Left hindlimb (tissue), 1 donor: ENCODE measurements at places on chromosomes 11 and 22.

DNA sequence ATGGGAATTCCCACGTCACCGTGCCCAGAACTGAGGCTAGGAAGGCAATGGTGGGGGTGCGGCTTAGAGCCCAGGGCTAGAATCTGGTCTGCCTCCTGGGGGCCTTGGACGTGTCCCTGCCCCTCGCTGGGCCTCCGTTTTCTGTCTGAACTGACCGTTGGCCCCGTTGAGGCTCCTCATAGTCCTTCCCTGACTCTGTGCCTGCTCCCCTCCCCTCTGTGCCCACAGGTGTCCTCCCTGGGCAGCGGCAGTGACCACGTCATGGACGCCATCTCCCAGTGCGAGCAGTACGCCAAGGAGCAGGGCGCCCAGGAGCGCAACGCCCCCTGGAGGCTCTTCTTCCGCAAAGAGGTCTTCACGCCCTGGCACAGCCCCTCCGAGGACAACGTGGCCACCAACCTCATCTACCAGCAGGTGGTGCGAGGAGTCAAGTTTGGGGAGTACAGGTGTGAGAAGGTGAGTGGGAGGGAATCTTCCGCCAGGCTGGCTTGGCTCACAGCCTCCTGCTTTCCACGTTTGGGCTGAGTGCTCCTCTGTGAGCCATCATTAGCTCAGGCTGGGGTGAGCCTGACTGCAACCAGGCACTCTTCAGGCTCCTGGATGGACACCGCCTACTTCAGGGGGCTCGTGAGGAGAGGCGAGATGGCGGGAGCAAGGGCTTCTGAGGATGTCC, 63.9 kb downstream of the MYO7A start:
- DNase-seq = no peak

- no peak for DNase-seq
Observed at GRCh38 chr11:115959081-115959486, 454.9 kb upstream of the CADM1 start.

- no peak for DNase-seq
Observed at GRCh38 chr22:23859201-23859600, 1.5 kb downstream of the SLC2A11 start.

- DNase-seq = no peak
Observed at GRCh38 chr11:47137476-47137875, 39.2 kb downstream of the ARFGAP2 start.

GRCh38 chr11:63567044-63567840, 4.1 kb upstream of the PLAAT2 start:
- peak; percentile 44 for DNase-seq

GRCh38 chr22:32985899-32986765, 72.0 kb downstream of the SYN3 start:
- DNase-seq = peak; percentile 85

GRCh38 chr11:115450519-115450918, 53.7 kb downstream of the CADM1 start:
- no peak for DNase-seq
